ENCODE measurements at places on chromosomes 6 and 20.
A peak's percentile ranks its signal among the peaks of the same experiment; 100 is the strongest.

- no peak for DNase-seq
Observed at GRCh38 chr20:47016068-47016664, 121.5 kb downstream of the EYA2 start.

DNA sequence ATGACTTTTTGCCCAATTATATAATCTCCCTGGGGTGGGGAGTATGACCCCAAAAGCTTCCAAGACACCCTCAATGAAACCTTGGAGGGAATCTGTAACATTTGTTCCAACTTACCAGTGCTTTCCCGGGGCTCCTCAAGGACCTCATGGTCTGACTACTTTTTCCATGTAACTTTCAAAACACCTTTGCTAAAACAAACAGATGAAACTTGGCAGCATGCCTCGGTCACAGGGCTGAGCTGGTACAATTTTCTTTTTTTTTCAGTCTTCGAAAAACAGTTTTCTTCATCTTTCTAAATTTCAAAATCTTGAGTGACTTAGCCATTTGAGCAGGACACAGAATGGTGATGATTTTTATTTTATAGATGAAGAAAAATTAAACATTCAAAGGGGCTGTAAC is 241.2 kb downstream of the BMP7 start:
- no peak for DNase-seq

GRCh38 chr6:165186041-165186440 is 123.4 kb downstream of the C6orf118 start:
- no peak for DNase-seq

- DNase-seq, result no peak
Observed at GRCh38 chr6:79872303-79872702, 75.0 kb downstream of the ELOVL4 start.

DNA sequence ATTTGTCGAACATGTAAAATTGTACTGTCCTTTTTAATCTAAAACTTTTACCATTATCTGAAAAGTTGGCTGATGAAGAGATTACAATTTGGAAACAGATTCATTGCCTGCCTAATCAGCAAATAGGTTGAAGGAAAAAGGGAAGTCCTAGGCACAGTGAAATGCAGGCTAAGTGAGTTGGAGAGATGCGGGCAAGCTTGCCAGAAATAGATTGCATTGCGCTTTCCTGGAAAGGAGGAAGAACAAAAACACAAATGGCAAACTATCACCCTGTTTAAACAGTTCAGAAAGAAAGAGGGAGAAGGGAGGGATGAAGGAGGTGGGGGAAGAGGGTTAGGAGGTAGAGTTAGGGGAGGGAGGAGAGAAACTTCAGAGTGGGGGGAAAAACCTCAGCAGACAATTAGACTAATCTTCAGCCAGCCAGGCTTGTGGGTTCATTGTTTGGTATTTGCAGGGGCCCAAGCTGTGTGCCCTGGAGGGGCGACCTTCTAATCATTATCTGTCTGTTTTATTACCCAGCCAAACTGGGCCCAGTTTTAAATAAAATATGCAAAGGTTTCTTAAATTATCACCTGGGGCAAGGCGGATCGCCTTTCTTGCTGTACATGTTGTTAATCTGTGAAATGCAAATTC is 465.2 kb downstream of the TFAP2B start:
- DNase-seq, result no peak

GRCh38 chr20:18849131-18849530 is 35.5 kb downstream of the SCP2D1 start:
- no peak for DNase-seq

DNA sequence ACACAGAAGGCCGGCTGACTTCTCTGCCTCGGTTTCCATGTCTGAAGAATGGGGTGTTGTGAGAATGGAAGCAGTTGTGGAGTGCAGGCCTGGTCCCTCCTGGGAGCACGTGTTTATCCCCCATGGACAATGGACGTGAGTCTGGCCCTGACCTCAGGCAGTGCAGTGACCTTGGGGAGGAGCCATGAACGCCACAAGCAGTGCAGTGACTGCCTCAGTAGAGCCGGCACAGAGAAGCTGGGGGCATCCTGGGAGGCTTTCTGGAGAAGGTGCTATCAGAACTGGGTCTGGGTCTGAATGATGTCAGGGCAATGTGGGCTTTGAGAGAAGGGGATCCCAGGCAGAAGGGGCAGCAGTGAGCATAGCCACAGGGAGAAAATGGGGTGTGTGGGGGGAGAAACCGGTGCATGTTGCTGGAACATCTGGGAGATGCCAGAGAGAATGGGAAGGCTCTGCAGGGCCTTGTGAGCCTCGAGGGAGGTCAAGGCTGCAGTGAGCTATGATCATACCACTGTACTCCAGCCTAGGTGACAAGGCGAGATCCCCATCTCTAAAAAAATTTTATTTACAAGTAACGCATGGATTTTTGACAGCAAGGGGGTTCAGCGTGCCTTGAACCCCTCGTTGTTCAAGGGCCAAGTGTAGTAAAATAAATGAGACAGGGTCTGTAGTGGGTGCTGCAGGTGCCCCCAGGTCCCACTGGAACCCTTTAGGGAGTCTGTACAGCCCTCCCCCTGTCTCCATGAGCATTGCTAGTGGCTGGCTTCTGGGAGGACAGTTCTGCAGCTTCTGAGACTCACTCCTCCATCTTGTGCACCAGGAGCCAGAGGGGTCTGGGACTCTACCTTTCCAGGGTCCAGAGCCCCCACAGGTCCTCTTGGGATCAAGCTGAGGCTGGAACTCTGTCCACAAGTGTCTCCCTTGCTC is 27.0 kb upstream of the ZBP1 start:
- DNase-seq, result no peak

- DNase-seq, result no peak
Observed at GRCh38 chr6:2507016-2507415, 243.7 kb downstream of the MYLK4 start.

GRCh38 chr6:12275107-12275506 is 15.1 kb upstream of the EDN1 start:
- DNase-seq, result no peak

DNA sequence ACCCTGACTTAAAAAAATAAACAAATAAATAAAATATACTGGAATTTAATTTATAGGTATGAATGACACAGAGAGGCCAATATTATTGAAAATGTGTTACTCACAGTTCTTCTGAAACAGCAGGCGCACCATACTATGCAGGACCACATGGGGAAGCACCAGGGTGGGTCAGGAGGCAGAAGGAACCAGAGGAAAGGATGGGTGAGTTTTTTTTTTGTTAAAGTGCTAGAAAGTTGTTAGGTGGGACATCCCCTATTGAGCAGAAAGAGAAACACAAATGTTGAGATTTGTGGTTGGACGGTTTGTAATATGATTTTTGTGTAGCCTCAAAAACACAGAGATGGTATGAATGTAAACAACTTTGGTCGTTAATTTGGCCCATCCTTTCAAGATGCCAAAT is 26.0 kb downstream of the PTPRA start:
- DNase-seq, result no peak

DNA sequence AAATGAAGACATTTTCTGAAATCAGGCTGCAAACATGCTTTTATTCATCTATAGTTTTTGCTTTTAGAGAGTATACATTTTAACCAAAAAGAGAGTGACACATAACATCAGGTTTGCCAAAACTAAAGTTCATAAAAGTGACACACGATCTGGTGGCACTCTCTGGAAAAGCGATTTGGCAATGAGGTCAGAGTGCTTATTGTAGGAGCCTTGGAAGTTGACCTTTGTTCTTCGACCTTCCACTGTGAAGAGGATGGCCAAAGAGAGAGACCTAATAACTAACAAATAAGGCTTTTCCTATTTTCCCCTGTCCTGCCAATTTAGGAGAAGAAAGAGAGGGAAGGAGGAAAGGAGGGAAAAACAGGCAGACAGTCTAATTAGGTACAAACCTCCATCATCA is 230.1 kb downstream of the SIM1 start:
- DNase-seq, result no peak

- no peak for DNase-seq
Observed at GRCh38 chr6:37982317-37982716, 162.8 kb downstream of the ZFAND3 start.

DNA sequence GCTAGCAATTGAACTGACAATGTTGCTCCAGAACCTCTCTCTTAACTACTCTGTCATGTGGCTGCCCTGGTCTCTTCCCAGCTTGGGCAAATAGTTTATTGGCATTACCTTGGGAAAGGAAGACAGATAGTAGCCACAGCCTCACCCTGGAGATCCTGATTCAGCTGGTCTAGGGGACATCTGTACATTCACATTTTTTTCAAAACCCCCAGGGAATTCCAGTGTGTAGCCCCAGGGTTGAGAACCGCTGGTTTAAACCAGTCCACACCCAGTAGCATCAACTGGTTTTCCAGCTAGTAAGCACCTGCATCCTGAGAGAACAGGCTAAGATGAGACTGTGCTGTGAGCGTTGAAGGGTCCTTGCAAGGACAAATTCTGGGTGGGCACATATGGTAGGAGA is 9.6 kb downstream of the SCUBE3 start:
- no peak for DNase-seq

DNA sequence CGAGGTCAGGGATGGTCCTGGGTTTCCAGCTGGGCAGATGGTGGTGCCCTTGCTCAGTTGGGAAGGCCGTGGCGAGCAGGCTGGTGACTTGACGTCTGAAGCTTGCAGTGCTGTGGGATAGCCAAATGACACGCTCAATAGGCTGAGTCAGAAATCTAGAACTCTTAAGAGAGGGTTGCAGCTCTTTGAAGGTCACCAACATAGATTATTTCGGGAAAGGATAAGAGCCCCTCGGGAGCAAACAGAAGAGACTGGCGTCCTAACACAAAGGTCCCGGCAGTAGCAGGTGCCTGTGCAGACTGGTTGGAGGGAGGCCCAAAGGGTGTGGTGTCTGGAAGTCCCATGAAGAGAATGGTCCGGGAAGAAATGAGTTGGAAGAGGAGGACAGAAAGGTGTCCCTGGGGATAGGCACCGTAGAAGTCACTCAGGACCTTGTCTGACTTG is 18.4 kb downstream of the PKIG start:
- no peak for DNase-seq

DNA sequence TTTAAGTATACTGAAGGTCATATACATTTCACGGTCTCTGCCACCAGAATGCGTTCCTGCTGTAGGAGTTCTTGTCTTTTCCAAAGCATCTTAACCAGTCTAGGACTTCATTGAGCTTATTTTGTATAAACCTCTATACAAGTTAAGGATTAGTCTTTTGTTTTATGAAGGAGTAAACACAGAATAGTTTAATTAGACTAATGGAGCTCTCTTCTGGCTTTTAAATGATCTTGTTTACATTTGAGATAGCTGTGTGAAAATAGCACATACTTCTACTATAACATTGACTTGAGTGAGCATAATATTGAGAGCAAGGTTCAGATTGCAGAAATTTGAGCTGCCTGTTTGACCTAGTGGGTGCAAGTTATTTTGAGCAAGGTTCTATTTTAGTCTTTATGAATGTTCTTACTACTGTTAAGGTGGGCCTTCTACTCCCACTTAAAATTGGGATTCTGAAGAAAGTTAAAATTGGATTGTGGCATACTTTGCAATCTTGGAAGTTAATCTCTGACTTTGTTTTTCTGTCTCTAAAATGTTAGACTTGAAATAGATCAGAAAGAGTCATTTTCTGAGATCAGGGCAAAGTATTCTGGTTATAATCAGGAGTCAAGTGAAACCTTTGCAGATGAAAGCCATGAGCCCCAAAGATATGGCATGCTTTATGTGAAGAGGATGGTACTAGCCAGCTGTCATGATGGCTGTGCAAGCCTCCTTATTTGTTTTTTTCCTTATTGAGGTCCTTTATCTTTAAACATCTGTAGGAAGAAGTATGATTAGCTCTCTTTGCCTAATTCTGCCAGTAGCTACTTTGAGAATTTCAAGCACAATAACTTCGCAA is 41.8 kb downstream of the RPRD1B start:
- DNase-seq, result no peak

DNA sequence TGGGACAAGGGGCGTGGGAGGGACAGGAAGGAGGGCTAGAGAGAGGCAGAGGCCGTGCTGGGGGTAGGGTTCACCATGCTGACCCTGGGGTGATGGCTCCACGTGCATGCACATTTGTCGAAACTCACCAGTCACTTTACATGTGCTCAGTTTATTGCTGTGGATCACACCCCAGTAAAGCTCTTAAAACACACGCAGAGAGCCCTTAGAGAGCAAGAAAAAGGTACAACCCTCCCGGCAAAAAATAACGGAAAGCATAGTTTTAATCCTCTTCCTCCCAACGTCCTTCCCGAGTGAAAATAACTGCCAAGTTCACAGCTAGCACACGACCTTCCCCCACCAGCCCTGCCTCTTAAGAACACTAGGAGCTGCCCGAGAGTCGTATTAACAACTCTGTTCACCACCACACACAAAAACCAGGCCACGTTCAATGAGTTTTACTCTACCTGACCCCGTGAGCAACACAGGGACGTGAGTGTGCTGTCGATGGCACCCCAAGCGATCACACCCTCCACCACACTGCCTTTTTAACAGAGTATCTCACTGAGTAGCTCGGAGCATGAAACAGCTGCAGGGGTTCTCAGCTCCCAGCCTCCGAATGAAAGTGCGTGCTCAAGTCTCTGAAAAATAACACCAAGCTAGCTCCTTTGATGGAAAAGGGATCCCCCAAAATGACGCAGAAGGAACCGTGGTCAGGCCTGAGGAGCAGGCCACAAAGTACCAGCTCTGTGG is 39.7 kb downstream of the TAF4 start:
- DNase-seq, result peak; percentile 61

DNA sequence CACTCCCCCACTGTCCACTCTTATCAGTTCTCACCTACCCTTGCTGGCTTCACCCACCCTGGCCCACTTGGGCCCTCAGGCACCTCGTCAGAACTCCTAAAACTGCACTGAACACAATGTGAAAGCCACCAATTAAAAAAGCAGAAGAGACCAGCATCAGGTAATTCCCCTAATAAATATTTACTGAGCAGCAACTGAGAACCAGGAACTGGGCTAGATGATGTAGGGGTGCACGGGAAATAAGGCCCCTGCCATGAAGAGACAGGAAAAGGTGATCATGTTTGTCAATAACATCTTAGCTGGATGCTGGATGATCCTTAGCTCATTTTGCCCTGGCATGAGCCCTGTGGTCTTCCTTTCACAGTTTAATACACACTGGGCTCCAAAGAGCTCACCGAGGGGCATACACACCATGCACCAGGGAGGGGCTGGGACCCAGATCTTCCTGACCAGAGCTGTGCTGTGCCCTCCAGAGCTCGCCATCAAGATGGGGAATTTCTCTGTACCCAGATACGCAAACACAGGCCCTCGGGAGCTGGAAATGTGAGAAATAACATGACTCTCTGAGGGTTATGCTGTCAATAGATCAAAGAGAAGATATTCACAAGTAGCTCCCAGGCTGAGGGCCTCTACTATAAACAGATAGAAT is 113.6 kb upstream of the SLC22A16 start:
- no peak for DNase-seq

DNA sequence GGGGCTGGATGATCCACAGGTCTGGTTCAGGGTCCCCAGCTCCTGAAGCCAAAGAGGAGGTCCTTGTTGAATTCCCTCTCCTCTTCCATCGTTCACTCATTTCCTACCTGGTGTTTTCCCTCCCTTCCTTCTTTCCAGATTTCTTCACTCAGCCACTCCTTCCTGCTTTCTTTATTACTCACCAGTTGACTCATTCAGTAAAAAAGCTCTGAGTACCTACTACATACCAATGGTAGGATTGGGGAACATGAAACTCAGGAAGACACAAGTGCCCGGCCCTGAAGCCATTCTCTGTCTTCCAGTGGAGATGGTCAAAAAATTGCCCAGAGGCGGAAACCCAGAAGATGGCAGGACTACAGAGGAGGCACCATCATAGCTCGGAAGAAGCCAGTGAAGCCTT is 11.9 kb upstream of the NSFL1C start:
- DNase-seq, result peak; percentile 40
